ENCODE measurements at places on chromosomes 2 and 18.
A peak's percentile ranks its signal among the peaks of the same experiment; 100 is the strongest.

- DNase-seq, result no peak
Measured at GRCh38 chr2:146129231-146129630, 1609.3 kb upstream of the ZEB2 start.

DNA sequence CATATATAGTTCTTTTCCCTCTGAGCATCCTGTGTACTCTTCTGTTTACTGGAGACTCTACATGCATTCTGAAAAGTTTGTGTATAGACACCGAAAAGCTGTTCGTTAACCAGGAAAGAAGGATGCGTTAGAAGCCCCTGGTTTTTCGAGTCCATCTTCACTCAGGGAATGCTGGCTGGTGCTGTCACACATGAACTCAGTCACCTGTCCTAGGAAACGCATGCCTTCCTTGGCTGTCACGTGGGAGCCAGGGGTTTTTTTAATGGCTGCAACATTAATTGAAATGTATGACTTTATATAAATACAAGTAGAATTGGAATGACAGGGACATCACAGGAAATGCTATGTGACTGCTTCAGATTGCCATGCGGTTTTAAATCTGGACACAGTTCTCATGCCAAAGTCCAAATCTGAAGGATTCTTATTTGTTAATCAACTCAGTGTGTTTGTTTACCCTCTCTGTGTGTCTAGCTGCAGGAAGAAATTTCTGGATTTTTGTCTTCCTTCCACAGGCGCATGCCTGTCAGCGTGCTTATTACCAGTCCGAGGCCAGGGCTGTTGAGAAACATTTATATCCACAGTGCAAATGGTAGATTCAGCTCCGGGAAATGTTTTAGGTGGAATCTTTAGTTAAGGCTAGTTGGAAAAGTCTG lies 2.6 kb downstream of the RAMP1 start:
- DNase-seq, result no peak

DNA sequence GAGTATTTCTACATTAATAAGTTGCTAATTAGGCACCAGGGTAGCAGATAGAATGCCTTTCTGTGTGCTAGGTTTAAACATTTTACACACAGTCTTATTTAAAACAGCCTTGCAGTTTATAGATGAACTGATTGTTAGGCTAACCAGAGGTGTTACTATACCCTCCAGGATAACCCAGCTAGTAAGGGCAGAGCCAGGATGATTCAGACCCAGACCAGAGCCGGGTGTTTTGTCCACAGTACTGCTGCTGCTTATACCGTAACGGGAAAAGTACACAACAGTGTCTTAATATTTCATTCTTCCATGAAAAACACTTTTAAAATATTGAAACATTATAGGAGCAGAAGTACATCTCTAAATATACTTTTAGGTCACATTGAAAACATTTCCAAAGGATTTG lies 82.7 kb downstream of the MALT1 start:
- no peak for DNase-seq

- no peak for DNase-seq
Measured at GRCh38 chr2:179594268-179595112, 266.9 kb downstream of the ZNF385B start.

DNA sequence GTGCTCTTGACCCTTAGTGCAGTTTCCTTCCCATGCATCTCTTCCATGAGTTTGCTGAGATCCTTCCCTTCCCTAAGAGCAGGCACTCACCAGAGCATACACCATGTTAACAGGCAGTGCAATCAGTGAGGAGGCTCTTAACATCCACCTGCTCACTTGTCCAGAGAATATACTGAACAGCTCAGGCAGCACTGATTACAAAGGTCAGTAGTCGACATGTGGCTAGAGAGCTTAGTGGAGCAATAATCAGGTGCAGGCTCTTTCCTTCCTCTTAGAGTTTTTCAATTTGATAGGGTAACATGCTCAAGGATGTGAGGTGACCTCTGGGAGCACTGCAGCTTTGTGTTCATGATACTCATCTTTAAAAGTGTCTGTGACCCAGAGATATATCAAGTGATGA lies 144.1 kb upstream of the SETBP1 start:
- DNase-seq, result no peak

DNA sequence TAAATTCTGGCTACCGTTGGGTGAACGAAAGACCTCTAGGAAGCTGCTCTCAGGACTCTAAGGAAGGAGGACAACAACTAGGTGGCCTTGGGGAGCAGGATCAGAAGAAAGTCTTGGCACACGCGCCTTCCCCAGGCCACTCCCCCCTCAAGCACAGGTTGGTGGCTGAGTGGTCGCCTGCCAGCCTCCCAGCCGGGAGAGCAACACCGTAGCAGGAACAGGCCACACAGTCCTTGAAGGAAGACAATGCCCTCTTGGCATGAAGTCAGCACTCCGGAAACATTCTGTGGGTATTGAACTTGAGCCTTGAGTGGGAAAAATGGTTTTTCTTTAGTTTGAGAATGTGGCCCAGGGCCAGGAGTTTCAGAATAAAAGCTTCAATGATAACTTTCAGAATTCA lies 87.4 kb upstream of the AGAP1 start:
- DNase-seq, result no peak

DNA sequence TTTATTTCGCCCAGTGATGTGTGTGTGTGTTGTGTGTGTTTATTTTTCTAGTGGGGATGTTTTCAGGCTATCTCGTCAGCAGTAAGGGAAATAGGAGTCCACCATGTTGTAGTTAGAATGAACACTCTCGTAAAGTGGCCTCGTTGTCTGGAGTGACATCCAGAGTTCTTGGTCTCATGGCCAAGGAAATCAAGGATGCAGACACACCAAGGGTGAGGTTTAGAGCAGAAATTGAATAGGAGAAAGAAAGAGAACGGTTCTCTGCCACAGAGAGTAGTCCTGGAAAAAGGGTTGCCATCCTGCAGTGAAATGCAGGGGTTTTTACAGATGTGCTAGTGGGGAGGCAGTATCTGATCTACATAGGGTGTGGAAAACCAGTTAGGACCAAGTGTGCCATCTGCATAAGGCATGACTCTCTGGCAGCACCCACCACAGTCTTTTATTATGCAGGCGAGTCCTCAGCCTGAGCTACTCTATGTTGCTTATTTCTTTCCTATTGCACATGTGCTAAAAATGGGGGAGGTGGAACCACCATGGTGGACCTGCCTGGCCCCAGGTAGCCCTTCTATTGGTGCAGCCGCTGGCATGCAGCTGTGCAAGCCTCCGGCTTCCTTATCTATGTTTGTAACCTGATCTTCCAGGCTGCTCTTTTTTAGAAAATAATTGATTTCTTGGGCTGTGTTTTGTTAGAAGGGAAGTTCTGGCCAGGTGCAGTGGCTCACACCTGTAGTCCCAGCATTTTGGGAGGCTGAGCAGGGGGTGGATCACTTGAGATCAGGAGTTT lies 23.2 kb downstream of the RALB start:
- no peak for DNase-seq

DNA sequence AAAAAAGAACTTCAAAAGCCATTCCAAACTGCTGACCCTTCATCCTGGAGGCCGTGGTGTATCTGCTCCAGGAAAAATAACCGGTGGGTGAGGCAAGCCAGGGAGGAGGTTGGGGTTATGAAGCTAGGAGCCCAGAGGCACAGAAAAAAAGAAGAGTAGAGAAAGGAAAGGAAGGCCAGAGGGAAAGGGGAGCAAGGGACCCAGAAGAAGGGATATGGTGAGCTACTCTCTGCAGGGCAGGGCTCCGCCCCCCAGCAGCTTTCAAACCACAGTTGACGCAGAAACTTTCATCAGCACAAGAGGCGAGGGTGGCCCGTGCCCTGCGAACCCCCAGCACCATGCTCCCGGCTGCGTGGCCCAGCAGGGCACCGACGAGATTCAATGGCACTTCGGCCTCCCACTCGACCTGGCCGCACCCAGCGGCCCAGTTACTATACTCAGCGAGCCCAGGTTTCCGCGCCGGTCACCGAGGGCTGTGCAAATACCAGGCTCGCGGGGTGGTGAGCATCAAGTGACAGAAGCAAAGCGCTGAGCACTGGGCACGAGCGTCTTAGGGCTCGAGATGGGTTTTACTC lies 665 bp downstream of the MCM6 start:
- peak; percentile 75 for DNase-seq

Measured in CD4-positive, alpha-beta T cell treated with Interferon alpha-2 for 1 hour (primary cell).